ENCODE measurements at places on chromosomes 1 and 21.

DNA sequence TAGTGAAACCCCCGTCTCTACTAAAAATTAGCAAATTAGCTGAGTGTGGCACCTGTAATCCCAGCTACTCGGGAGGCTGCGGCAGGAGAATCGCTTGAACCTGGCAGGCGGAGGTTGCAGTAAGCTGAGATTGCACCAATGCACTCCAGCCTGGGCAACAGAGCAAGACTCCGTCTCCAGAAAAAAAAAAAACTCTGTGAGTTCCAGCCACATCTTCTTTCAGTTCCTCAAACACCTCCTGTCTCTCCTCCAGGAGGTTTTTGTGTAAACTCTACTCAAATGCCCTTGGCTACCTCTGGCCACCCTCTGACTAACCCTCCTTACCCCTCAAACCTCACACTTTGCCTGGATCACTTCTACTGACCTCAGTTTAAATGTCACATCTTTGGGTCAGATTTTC lies 38.1 kb downstream of the RCSD1 start:
- no peak for DNase-seq

GRCh38 chr1:76503736-76504135 lies 363.5 kb upstream of the ST6GALNAC5 start:
- DNase-seq: no peak

GRCh38 chr21:39400173-39400572 lies 45.4 kb downstream of the LCA5L start:
- no peak for DNase-seq

GRCh38 chr1:160432371-160432786 lies 32.0 kb downstream of the VANGL2 start:
- no peak for DNase-seq

DNA sequence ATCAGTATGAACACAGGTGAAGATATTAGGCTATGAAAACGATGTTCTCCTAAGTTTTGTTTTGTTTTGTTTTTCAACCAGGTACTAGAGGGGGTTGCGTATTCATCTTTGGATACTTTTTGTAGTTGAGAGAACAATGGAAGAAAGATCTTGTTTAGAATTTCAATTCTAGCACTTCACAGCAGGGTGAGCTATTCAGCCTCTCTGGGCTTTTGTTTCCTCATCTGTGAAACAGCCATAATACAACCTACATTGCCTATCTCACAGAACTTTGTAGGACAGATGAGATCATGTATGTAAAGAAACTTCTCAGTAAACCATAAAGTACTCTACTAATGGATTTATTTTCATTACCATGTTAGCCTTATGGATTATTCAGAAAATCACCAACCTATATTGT lies 199.5 kb downstream of the GPATCH2 start:
- DNase-seq: no peak

DNA sequence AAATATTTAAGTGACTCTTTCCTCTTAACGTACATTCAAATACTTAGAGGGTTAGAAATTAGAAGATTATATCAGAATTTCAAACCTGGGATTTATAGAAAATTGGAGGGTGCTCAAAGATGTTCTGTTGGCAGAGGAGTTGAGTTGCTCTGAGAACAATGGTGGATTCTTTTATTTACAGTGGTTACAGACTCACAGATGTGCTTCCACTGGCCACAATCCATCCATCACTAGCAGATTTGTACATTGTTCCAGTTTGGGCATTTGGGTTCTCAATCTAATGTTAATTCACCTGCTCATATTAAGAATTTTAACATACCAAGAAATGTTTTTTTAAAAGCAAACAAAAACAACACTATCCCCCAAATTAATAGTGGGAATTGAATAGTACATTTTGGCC lies 23.5 kb downstream of the DNAJC6 start:
- DNase-seq: no peak

DNA sequence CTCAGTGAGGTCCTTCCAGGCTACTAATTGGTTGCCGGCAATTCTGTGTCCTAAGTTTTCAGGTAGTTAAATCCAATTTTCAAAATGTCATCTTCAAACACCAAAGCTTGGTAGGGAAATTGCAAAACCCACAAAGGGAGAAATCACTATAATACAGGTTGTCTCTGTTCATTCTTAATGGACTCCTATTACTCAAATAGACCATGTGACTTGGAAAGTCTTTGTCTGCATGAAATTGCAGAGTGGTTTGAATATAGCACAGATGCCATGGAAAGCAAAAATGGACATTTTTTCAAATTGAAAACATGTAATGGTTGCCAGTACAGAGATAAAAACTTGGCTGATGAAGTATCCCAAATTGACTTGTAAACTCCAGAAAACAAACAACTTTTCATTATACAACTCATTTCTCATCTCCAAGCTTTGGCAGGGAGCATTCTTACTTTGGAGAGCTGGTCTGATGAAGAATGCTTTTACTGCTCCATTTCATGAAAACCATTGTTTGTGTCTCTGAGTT lies 169.5 kb upstream of the PKN2 start:
- DNase-seq: no peak

GRCh38 chr1:165354739-165355138 lies 1.8 kb downstream of the LMX1A start:
- DNase-seq: no peak

- DNase-seq: no peak
Measured at GRCh38 chr1:150931773-150932172, 5.6 kb downstream of the SETDB1 start.

- peak; percentile 68 for DNase-seq
Measured at GRCh38 chr1:28887419-28887834, 26.9 kb upstream of the EPB41 start.

- no peak for DNase-seq
Measured at GRCh38 chr1:213148905-213149304, 97.9 kb downstream of the RPS6KC1 start.

- DNase-seq: no peak
Measured at GRCh38 chr1:93575621-93576284, 105.9 kb downstream of the BCAR3 start.

- no peak for DNase-seq
Measured at GRCh38 chr1:18795002-18795689, 64.3 kb downstream of the TAS1R2 start.

DNA sequence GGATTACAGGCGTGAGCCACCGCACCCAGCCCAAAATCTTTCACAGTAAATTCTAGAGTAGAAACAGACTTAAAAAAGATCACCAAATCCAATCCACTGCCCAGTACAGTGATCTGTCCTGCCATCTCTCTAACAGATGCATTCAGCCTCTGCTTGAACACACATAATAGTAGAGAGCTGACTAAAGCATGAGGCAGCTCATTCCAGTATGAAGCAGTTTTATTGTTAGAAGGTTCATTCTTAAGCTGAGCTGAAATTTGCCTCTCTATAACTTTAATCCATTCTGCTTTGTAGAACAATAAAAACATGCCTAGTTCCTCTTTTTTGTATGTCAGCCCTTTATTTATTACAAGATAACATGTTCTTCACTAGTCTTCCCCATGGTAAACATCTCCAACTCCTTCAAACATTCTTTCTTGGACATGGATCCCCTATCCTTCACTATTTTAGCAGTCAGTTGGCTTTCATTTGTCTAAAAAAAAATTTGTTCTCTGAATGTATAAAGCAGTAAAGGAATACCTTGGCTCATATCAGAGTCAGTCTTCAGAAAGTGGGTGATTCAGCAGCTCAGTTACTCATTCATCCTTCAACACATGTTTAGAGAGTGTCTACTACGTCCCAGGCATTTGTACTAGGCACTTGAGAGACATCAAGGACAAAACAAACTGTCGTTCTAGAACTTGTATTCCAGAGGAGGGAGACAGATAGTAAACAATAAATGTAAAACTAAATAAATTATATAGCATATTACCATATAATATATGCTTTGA lies 10.7 kb upstream of the PTBP2 start:
- no peak for DNase-seq

DNA sequence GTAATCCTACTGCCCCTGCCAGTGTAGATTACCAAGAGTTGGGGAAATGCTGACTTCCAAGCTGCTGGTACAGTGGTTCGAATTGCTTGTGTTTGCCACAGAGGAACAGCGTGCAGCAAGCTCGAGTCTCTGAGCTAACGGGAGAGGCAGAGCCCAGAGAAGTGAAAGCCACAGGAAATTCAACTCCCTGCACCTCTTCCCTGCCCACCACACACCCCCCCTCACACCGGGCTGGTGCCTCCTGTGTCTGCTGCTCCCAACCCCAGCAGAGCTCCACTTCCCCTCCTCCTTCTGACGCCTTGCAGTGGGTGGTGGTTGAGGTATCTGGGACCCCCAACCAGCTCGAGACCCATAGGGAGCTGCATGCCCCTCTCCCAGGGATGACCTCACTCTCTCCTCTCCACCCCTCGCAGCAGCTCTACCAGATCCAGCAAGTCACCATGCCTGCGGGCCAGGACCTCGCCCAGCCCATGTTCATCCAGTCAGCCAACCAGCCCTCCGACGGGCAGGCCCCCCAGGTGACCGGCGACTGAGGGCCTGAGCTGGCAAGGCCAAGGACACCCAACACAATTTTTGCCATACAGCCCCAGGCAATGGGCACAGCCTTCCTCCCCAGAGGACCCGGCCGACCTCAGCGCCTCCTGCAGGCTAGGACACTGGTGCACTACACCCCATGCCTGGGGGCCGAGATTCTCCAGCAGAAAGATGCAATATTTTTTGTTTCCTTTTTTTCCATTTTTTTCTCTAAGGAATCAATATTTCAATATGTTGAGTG lies 13.1 kb upstream of the KCNQ4 start:
- DNase-seq: no peak

DNA sequence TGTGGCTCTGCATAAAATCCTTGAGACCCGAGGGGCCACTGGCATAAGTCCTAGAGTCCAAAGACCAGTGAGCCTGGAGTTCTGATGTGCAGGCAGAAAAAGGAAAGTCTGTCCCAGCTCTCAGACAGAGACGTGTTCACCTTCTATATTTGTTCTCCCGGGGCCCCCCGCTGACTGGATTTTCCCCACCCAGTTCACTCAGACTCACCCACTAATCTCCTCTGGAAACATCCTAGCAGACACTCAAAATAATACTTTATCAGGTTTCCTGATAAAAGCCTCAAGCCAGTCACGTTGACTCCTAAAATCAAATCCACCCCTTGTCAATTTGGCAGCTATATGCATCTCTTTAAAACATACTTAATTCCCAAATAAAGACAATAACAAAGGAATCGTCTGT lies 1084.2 kb upstream of the NCAM2 start:
- DNase-seq: no peak

GRCh38 chr1:226651041-226651731 lies 87.9 kb downstream of the ITPKB start:
- DNase-seq: no peak

DNA sequence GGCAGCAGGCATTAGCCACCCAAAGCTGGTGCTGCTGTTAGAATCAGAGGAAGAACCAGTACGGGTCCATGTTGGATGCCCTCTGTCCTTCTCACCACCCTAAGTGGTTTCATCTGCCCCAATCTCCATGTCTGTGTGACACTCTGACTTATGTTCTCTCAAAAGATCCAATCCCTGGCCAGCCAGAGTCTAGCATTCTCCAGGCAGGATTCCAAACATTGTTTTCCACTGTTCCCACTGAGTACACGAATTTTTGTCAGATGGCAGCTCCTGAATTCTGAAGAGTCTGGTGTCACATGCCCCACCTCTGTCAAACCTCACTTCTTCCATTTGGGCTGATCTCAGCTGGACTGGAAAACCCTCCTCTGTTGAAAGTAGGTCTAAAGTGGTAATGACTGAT lies 166.0 kb downstream of the DISC1 start:
- DNase-seq: no peak

DNA sequence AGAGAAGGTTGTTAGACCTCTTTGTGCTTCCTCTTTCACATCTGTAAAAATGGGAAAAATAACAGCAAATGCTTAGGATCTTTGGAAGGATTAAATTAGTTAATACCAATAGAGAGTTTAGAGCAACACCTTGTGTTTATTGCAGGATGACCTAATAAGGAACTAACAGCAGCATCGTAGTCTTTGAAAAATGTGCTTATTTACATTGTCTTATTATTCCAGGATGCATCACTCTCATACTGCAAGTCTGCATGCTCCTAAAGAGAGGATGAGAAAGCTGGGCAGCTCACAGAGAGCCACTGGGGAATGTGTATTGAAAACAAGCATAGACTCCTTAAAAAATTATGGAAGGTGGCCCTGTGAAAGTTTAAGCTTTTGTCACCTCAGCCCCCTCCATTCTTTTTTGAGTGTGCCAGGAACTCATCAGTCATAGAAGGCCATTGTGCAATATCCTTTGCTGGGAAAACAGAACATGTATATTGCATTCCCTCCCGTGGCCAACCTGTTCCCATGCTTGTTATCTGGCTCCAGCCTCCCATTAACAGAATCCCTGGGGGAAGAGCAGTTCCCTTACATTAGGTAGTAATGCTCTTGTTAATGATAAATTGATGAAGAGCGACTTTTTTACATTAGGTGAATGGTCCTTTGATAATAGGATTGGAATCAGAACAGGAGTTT lies 180.7 kb downstream of the ZNF326 start:
- no peak for DNase-seq

- DNase-seq: no peak
Measured at GRCh38 chr1:228648647-228649383, 86.5 kb upstream of the RHOU start.
